ENCODE measurements at places on chromosomes 1 and 21. TPM values are rescaled to one million over a fixed set of nuclear protein-coding genes. Genes with fewer than 3 reads are reported as not detected.
A peak's percentile ranks its signal among the peaks of the same experiment; 100 is the strongest.

MPL gene
- total RNA-seq, result not detected

- DNase-seq, result no peak
Measured at GRCh38 chr21:15054089-15054488, 10.7 kb downstream of the NRIP1 start.

DNA sequence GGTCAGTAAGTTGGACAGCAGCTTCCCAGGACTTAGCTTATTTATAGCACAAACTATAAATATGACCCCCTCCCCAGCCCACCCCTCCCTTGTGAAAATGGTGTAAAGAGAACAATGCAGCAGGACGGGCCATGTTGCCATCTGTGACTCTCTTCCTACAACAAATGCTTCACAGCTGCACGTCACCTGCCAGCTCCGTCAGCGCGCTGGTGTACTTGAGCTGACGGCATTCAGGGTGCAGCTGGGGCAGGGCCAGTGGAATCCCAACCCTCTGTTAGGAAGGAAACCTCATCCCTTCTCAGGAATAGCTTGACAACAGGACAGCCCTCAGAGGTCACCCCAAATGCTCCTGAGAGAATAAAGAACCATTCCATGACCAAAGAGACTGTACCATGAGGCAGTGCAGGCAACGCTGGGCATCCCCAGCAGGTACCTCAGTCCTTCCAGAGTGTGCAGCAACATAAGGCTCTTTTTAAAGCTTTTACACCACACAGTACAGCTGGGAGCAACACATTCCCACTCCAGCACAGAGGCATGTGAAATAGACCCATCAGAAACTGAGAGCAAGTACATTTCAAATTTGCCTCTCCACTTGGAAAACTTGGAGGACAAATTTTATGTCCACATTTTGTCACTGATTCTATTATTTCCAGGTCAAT lies 85.0 kb downstream of the ATP1A1 start:
- no peak for DNase-seq

DNA sequence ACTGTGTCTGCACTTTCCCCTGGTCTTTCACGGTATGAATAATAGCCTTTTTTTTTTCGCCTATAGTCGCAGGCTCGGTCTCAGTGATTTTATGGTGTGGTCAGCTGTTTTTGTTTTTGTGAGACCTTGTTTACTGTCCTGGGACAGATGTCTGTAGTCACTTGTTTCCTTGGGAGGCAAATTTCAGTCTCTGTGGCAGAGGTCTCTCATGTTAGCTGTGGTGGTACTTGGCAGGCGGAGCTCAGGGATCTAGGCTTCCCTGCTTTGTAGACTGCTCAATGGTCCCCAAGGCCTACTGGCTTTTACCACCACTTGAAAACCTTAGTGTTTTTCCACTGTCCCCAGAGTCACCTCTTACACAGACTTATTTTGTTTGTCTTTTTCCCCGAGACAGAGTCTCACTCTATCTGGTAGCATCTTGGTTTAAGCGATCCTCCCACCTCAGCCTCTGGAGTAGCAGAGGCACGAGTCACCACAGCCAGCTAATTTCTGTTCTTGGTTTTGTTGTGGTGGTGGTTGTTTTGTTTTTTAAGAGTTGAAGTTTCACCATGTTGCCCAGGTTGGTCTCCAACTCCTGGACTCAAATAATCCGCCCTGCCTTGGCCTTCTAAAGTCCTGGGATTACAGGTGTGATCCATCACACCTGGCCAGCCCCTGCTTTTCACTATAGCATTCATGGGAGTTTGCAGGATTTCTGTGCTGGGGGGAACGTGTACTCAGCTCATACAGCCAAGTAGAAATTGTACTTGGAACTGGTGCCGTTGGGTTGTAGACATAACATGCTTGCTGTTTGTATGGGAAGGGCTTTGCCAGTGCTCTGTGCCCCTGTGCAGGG lies 10.3 kb downstream of the RNU1-2 start:
- DNase-seq, result no peak

DNA sequence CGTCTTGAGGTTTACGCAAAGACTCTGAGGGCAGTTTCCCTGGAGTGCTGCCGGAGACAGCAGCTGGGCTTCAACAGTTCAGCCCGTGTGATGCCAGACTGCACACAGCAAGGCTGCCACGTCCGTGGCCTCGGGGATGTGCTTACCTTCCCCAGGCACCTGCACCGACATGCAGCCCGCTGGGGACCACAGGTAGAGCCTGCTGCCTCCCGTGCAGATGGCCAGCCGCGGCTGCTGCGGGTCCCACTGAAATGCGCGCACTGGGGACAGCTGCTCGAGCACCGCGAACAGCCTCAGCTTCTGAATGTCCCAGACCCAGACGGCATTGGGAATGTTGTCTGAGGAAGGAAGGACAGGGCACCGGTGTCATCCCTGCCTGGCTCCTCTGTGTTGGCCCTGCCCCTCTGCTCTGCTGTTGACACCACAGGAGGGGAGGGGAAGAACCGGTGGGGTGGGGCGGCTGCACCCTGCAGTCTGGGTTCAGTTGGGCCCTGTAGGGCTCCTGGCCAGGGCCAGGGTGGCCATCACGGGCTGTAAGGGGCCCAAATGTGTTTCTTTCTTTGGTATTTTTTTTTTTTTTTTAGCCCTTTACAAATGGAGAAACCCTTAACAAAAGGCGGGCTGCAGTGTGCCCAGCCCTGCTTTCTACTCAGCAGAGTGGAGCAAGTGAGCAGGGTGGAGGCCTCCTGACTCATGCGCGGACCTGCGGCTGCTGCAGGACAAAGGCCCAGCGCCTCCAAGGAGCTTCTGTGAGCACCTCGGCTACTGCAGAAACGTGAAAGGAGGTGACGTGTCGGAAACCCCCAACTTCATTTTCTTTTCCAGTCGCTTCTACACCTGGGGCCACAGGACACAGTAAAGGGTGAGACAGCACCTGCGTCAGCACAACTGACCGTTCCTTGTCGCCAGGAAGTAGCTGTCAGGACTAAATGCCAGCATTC lies 6.8 kb downstream of the TPRG1L start:
- DNase-seq, result no peak

DNA sequence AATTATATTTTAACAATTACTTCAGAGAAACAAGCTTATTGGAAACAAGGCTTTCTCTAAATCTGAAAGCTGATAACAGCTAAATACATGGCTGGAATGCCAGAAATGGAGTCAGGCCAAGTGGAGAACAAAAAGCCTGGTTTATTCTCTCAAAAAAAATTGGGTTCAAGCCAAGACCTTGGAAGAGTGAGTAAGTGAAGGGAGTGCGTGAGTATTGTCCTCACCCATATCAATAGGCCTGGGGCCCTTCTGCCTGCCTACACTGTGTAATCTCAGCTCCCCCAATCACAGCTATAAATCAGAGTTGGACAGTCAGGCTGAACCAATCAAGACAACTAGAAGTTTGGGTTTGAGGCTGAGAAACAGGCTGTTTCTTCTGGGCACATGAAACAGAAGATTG lies 7.4 kb downstream of the KYAT3 start:
- no peak for DNase-seq

PRDM16 gene
- total RNA-seq, result 0.29 TPM

CNR2 gene
- not detected for total RNA-seq

- DNase-seq, result no peak
Measured at GRCh38 chr1:83033682-83034081, 965.2 kb downstream of the TTLL7 start.

DNA sequence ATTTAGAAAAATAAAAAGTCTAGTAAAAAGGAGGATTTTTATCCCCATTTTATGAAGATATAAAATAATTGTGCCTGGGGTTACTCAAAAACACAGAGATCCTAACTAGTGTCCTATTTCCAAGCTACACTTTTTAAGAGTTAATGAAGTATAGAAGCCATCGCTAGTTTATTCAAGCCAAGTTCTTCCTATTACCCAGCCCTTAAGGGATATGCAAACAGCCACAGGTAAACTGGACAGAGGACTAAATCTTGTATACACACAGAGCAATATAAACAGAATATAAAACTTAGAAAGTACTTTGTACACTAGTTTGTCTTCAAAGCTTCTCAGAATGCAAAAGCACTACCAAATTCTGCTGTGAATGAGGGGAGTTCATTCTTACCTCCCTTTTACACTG lies 111.1 kb downstream of the RERE start:
- DNase-seq, result no peak

DNA sequence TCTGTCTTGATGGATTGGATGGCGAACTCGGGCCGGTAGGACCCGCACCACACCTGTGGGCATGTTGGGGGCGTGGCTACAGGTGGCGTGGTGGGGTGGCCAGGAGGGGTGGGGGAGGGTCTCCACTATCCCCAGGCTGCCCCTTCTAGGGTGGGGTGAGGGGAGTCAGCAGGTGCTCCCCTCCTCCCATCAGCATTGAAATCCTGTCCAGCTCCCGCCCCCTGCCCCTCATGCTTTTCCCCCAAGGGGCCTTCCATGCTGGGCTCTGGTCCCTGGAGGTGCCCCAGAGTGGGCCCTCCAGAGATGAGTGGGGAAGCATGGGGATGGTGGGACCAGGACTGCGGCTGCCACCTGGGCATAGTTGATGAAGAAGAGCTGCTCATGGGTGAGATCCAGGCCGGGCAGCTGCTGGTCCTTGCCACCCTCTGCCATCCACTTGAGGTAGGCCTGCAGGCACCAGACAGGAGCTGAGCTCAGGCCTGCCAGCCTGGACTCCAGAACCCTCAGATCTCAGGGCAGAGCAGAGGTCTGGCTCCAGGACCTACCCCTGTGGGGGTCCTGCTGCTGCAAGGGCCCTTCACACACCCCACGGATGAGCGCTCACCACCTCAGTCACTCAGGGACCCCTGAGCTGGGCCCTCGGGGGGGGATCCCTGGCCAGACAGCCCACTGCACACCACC lies 5.1 kb downstream of the PRXL2B start:
- no peak for DNase-seq

DNA sequence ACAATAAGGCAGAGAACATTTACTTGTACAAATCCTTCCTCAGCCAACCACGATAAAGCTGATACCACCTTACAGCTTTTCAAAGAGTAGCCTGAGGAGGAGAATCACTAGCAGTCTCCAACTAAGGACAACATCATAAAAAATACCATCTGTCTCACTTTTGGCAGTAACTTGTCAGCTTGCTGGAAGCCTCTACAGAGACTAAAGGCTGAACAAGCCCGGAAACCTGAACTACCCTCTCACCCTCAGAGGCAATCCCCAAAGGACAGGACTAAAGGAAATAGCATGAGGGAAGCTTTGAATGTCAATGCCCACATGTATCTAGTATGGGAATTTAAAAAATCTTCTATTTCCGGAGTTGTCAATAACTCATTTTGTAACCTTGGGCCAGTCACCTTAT lies 10.6 kb downstream of the SRSF4 start:
- no peak for DNase-seq

- peak; percentile 97 for DNase-seq
Measured at GRCh38 chr1:113811888-113812660, at the start of gene RSBN1. RSBN1 (minus strand) TSS chr1:113812476; CDS start chr1:113812412, 64 bp downstream.

GRCh38 chr1:237241038-237241437 lies 199.1 kb downstream of the RYR2 start:
- DNase-seq, result no peak

CSMD2 gene
- not detected for total RNA-seq

MYOC gene
- not detected for total RNA-seq

EPHA8 gene
- total RNA-seq, result 1.3 TPM

OR10R2 gene
- not detected for total RNA-seq

DNA sequence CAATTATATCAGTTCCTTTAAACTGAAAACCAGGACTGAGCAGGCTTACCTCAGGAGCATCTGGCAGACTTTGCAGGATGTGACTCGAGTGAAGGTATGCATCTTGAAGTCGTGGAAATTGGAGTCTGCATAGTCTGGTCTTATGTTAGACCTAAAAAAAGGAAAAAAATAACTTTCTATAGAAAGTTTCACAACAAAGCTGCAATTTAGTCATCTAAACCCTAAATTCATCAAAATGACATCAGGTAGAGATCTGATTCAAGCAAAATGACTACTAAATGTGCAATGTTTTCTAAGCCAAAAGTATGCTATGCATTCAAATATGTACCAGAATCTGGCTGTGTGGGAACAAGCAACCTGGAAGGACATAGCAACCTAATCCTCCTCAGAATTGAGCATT lies 260.1 kb downstream of the VAV3 start:
- DNase-seq, result no peak

PROK1 gene
- total RNA-seq, result not detected

DNA sequence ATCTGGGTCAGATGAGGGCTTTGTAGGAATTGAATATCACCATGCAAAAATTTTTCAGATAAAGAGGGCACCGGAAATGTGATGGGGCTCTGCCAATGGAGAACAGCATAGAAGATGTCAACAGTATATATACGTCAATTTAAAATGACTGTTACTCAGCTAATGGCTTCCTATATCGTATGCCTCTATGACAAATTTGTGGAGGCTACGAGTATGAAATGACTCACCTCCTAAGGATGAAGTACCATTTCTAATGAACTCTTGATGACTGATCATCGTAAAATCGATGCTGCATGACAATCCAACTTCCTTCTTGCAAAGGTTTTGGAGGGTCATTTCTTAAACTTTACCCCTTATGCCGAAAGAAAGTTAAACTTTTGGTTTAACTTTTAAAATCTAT lies 450.3 kb upstream of the ZP4 start:
- no peak for DNase-seq

- no peak for DNase-seq
Measured at GRCh38 chr1:10768552-10768951, 27.9 kb downstream of the CASZ1 start.

WASF2 gene
- 17.7 TPM for total RNA-seq

DMBX1 gene
- not detected for total RNA-seq

- no peak for DNase-seq
Measured at GRCh38 chr1:193356249-193356648, 169.8 kb upstream of the B3GALT2 start.
